ENCODE measurements at places on chromosomes 7 and 10.

GRCh38 chr7:108376206-108376605 lies 80.0 kb downstream of the NRCAM start:
- DNase-seq, result no peak

- DNase-seq, result no peak
These were observed 490.9 kb downstream of the REEP3 start for GRCh38 chr10:64011912-64012714.

DNA sequence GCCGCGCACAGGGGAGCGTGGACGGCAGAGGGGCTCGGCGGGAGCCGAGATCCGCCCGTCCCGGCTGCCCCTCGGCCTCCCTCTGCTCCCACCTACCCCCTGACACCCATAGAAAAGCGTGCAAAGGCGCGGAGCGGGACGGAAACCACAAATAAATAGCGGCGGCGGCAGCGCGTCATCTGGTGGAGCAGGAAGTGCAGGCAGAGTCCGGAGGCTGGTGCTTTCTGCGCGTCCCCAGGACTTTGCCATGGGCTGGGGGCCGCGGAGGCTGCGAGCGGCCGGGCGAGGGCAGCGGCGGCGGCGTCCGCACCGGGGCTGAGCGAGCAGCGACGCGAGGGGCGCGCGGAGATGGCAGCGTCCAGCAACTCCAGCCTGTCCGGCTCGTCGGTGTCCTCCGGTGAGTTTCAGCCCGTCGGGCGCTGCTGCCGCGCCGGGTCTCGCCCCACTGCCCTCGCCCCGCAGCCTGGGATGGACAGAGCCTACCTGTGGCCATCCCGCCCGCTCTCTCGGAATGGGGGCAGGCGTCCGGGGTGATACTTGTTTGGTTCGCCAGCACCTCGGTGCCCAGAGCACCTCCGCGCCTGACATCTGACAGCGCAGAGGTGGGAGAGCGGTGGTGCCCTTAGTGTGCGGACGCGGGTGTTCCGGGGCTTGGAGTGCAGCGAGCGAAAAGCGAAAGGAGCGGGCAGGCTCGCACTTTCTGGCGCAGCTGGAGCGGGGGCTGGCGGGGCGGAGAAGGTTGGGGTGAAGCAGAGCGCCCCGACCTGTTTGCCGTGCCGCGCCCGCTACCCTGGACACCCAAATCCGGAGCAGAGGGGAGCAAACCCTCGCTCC lies at the start of gene CHN2:
Gene CHN2, plus strand, starts transcription at position 182 of the 834 bp plus-strand sequence.
- DNase-seq, result peak; percentile 20

GRCh38 chr10:88456730-88457129 lies 126.4 kb downstream of the RNLS start:
- no peak for DNase-seq

DNA sequence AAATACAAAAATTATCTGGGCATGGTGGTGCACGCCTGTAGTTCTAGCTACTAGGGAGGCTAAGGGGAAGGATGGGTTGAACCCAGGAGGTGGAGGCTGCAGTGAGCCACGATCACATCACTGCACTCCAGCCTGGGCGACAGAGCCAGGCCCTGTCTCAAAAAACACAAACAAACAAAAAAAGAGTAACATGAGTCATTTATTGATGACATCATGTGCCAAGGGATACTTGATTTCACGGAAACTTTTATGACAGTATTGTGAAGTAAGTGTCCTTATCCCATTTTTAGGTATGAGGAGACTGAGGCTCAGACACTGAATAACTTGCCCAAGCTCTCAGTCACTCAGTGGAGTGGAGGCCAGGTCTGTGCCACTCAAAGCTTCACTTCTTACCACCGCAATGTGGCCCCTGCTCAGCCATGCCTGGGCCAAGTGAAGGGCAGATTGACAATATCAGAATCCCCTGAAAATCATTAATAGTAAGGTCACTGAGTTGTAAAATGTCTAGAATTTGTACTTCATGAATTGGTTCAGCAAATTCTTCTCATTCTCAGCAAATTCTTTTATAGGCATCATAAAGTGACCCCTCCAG lies 36.5 kb downstream of the EMX2 start:
- no peak for DNase-seq

DNA sequence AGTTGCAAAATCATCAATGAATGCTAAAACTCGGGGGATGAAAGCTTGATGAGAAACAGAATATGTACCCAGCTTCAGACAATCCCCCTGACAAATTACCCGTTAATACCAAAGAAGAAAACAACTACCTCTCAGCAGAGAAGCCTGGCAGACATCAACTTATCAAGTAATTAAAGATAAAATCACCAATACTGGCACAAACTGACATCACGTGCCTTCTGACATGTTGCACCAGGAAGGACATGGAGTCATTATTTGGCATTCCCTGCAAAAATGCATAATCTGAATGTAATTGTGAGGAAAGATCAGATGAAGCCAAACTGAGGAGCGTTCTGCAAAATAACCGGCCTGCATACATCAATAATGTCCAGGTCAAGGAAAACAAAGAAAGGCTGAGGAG lies 7.7 kb downstream of the SLIT1 start:
- DNase-seq, result no peak

DNA sequence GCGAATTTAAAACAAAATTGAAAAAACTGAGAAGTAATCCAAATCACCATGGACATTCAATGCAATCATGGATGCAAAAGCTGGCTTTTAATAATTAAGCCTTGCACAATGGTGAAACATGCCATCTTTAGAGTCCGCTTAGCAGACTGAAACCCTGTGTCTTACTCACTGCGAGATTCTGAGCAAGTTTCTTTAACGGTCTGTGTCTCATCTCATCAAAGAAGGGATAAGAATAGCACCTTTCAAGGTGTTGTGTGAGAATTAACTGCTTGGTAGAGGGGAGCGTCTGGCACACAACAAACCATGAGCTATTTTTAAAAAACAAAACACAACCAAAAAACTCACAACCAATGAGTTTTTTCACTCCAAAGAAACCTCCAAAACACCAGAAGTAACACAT lies 21.4 kb downstream of the ACBD7 start:
- DNase-seq, result no peak

- no peak for DNase-seq
These were observed 3.3 kb downstream of the MAP3K8 start for GRCh38 chr10:30437031-30437841.

DNA sequence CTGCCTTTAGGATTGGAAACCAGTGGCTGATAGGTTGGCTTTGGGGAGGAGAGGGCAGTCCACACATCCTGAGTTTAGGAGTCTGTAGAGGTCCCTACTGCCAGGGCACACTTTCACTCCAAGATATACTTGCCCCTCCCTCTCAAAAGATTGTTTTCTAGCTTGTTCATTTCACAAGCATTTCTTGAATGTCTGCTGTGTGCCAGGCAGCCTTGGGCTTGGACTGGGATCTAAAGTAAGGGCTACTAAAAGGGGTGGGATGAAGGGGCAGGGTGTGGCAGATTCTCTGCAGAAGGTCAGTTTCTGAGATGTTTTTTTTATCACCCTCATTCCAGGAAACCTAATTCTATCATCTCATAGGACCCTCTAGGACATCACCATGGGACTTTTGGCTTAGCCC lies 272.4 kb downstream of the SKAP2 start:
- no peak for DNase-seq
